ENCODE measurements at places on chromosomes 12 and 14. TPM values are rescaled to one million over a fixed set of nuclear protein-coding genes. Genes with fewer than 3 reads are reported as not detected.

GPX2 gene
- total RNA-seq, result not detected

TSPAN19 gene
- total RNA-seq, result not detected

OR11G2 gene
- not detected for total RNA-seq

BTG1 gene
- total RNA-seq, result 4.8 TPM

PRICKLE1 gene
- total RNA-seq, result 13.9 TPM

PPP4R4 gene
- under 0.01 TPM for total RNA-seq

TAMALIN gene
- 2.2 TPM for total RNA-seq

Data from fibroblast of villous mesenchyme (primary cell).